ENCODE measurements at places on chromosomes 5 and 9.

DNA sequence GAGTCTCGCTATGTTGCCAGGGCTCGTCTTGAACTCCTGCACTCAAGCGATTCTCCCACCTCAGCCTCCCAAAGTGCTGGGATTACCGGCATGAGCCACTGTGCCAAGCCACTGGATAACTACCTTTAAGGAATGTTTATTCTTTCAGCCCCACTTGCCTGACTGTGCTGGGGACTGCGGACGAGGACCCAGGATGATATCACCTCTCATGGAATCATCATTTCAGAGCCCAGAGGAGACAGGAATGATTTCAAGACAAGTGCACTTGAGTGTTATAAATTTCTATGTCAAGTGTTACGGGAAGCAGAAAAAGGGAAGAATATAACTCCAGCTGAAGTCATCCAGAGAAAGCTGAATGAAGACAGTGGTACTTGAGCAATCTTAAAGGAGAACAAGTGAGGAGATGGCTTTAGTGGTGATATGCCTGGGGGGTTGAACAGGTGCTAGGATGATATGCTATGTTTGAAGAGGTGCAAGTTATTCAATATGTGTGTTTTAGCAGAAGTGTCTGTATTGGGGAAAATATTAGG, 109.3 kb downstream of the DCP2 start:
- no peak for DNase-seq

DNA sequence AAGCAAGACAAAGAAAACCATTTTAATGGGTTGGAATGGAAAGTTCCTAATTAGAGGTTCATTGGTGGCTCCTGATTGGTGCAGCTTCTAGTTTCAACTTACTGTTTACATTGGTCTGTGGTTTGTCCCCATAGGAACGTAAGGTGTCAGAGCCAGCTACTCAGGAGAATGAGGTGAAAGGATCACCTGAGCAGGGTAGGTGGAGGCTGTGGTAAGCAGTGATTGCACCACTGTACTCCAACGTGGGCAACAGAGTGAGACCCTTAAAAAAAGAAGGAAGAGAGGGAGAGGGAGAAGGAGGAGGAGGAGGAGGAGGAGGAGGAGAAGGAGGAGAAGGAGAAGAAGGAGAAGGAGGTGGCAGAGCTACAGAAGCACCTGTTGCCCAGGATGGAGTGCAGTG, 30.4 kb downstream of the KCNIP1 start:
- no peak for DNase-seq

- DNase-seq = no peak
Observed at GRCh38 chr9:14591411-14591810, 101.8 kb downstream of the ZDHHC21 start.

DNA sequence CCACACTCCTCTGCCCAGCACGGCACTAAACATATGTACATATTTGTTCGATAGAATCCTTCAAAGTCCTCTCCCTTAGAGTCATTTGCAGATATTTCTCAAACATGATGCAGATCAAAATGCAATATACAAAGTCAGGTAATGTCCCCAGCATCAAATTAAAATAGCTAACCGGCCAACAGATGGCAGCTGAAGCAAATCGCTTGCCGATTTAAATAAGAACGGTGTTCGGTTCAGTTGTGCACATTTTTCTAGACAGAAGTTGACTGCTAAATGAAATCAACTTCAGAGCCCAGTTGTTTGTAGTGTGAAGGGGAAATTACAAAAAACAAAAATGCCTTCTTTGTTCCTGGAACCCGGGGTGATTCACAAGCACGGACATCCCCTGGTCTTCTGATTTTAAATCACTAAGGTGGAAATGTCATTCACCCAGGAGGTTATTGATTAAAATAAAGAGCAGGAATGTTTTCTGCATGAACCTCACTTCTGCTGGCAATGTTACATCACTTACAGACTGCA, 219.2 kb downstream of the EBF1 start:
- DNase-seq = no peak

GRCh38 chr9:89078860-89079259, 87.6 kb downstream of the S1PR3 start:
- DNase-seq = no peak

- DNase-seq = no peak
Observed at GRCh38 chr9:136604823-136605525, 57.7 kb upstream of the EGFL7 start.

DNA sequence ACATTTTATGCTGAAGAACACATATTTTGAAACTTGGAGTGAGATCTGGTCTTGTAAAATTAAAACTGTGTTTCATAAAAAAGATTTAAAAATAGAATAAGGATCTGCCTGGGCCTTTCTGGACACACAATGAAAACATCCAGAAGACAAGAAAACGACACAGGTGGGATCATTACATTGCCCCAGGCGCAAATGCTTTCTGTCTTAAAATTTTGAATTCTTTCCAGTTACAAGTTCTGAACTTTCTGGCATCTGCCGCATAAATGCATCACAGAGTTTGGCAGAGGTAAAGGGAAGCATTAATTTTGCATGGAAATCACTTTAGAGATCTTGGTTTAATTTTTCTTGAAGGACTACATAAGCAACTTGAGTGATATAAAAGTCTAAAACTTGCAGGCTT, 219.6 kb downstream of the WDR70 start:
- no peak for DNase-seq

GRCh38 chr9:125983681-125984080, 236.5 kb downstream of the PBX3 start:
- no peak for DNase-seq

DNA sequence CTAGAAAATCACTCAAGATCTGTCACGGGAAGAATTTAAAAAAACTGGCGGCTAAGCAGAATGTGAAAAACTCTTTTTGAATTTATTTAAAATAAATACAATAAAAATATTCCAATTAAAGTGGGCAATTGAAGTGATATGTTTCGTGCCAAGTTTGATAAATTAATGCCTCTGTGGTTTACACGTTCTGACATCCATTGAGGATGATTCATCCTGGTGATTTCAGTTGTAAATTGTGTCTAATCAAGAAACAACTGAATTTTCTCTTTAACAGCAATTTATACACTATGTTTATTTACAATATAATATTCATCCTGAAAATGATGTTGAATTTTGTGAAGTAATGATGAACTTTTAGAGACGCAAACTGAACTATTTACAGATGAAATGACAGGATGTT, 21.0 kb upstream of the OSMR start:
- DNase-seq = no peak

- DNase-seq = no peak
Observed at GRCh38 chr5:54492178-54492577, 25.4 kb upstream of the SNX18 start.

DNA sequence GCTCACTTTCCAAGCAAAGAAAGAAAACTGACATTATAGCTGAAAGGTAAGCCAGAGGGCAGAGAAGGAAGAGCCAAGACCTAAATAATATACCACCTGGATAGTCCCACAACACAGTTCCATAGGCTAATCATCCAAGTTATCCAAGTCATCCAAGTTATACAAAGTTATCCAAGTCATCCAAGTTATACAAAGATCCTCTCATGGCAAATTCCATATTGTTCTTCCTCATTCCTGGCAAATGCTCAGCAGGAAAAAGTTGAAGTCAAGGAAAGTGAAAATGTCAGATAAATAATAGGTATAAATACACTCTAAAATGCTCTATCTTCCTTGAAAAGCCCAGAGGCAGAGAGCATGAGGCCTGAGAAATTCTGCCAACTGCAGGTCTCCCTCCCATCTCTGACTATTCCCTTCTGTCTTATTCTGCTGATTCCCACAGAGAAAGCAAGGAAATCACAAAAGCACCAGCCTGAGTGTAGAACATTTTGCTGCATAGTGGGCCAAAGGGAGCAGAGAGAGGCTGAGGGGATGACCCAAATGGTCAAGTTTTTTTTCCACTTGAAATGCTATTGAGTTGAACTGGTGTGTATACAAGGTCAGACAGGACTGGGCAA, 12.5 kb downstream of the MCTP1 start:
- no peak for DNase-seq
